ENCODE measurements at places on chromosomes 6 and 20.

GRCh38 chr20:34600892-34601653, 42.6 kb downstream of the MAP1LC3A start:
- DNase-seq: no peak

DNA sequence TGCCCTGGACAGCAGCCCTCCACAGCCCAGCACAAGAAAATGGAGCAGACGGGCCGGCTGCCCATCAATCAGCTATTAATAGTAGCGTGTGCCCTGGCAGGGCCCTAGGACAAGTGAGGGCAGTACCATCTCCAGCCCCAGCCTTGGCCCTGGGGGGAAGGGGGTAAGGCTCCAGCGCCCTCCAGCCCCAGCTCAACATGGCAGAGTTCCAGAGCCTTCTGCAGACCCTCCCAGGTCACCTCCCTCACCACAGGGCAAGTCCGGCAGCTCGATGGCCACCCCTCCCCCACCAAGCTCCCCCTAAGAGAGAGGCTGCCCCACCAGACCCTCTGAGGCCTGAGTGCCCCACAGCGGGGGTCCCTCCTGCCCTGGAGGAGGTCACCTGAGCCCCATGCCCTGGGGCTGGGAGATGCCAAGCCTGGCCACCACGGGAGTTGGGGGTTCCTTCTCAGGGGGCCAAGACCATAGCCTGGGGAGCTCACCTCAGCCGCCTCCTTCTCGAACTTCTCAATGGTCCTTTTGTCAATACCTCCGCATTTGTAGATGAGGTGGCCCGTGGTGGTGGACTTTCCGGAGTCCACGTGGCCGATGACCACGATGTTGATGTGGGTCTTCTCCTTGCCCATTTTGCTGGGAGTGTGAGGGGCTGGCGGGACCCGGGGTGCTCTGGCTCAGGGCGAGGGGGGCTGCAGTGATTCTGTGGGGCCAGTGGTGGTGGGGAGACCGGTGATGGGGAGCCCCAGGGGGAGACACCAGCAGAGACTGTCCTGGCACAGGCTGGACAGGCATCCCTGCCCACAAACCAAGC, 1.5 kb downstream of the EEF1A2 start:
- no peak for DNase-seq

GRCh38 chr20:18326990-18327389, 38.7 kb downstream of the ZNF133 start:
- DNase-seq: no peak

DNA sequence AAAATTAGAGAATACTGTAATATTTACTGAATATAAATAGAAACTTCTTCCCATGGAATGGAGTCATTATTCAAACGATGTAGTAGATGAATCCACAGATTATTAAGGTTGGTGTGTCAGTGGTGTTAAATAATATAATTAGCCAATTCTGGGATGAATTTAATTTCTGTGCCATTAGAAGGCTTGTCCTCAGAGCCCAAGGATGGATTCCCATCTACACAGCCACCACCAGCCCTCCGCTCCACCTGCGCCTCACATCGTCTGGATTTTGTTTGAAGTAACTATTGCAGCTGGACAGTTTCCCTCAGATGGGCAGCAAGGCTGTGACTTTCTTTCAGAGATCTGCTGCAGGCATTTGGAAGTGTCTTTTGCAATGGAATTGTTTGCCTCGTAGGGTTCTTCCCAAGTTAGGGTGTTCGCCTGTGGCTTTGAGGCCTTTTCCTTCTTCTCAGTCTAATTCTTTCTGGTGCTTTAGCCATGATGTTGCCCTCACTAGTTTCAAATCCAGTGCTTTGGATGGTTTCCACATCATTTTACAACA, 104.7 kb downstream of the AIG1 start:
- no peak for DNase-seq

DNA sequence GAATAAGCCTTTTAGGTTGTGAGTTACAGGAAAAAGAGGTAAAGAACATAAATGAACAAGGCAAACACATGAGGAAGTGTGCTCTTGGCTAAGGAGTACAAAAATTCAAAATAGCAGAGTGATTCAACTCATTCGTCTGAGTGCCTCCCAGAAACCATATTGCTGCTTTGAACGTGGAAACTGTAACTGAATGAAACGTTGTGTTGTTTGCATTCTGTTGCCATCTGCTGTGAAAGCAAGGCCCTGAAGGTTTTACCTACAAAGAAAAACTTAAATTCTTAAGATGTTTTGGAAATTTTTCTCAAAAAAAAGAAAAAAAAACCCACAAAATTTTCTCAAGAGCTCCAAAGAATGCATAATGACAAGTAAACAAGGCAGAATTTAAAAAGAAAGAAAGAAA, 375.4 kb upstream of the HS3ST5 start:
- no peak for DNase-seq

GRCh38 chr20:50915424-50915823, 15.8 kb downstream of the ADNP start:
- DNase-seq: no peak

DNA sequence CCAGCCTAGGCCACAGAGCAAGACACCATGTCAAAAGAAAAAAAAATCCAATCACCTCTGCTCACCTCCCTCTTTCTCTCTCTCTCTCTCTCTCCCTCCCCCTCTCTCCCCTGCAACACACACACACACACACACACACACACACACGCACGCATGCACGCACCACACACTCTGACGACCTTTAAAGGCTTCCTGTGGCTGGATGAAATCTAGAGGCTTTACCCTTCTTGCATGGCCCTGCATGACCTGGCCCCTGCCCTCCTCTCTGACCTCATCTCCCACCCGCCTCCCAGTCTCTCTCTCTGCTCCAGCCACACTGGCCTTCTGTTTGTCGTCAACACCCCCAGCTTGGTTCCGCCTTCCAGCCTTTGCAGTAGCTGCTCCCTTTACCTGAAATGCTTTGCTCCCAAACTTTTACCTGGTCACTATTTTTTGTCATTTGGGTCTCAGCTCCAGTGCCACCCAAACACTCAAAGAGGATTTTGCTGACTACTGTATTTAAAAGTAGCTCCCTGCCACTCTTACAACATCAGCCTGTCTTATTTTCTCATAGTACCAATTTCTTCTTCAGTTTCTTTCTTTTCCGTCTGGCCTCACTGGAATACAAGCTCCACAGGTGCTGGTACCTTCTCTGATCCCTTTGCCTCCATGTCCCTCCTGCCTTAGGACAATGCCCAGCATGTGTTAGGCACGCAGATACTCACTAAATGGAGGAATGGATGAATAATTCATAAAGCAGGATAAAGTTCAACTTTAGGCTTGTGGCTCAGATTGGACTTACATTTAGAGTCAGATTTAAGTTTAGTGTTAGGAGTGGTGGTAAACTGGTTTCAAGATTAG, 4.3 kb upstream of the LTA start:
- DNase-seq: no peak

GRCh38 chr6:147434516-147434915, 74.0 kb upstream of the SAMD5 start:
- DNase-seq: no peak

DNA sequence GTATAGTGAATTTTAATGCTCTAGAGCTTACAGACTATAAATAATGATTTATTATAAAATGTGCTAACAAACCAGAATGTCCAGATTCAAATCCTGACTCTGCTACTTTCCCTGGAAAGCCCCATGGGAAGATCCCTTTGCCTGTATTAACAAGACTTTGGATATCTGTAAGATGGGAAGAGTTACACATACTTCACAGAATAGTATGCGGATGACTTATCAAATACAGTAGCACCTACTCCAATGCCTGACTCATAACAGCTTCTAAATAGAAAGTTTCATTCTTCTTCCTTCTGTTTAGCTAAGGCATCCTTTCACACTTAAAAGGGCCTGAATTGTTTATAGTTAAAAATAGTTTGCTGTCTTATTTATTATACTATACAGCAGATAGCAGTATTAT, 166.3 kb downstream of the KCNQ5 start:
- DNase-seq: no peak

DNA sequence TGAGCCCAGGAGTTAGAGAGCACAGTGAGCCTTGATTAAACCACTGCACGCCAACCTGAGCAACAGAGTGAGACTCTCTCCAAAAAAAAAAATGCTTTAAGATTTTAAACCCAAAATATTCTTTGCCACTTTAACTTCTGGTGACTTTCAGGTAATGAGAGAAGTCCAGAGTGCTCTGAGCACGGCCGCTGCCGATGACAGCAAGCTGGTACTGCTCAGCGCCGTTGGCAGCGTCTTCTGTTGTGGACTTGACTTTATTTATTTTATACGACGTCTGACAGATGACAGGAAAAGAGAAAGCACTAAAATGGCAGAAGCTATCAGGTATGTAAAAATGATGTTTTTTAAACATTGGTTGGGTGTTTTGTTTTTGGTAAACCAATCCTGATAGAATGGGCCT, 66.4 kb downstream of the RPP40 start:
- DNase-seq: no peak

All from NCI-H2107 (cell line).